ENCODE measurements at places on chromosomes 3 and 15.

GRCh38 chr3:46491089-46492070, 6.4 kb upstream of the RTP3 start:
- DNase-seq = no peak

- no peak for DNase-seq
Measured at GRCh38 chr3:47870156-47870555, 67.2 kb downstream of the DHX30 start.

GRCh38 chr3:17741621-17742101, 770 bp downstream of the TBC1D5 start:
- no peak for DNase-seq

DNA sequence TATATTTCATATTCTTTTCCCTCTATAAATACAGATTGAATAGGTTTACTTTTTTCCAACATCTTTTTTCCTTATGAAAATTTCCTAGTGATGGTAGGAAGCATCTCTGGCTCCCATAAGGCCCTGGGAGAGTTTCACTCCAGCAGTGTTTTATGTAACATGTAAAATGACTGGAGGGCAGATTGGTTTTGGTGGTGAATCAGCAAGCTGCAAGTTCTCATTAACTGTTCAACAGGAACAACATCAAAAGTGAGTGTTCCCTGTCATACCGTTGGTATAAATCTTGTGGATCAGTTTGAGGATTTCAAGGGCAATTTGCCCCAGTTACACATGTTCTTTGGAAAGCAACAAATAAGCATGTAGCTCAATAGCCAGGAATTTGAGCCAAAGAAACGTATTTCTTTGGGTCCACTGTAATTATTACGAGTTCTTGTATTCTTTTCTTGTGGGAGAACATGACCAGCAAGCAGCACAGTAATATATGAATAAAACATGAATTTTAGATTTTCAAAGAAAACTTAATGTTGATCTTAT, 345.7 kb downstream of the SV2B start:
- DNase-seq = no peak

- DNase-seq = no peak
Measured at GRCh38 chr3:13896473-13897154, 16.7 kb upstream of the WNT7A start.

All from stimulated activated CD4-positive, alpha-beta T cell treated with anti-CD3 and anti-CD28 coated beads, Interleukin-12 subunit alpha, Interleukin-12 subunit beta, amount 100 ng/mL, for 24 hours (primary cell).